ENCODE measurements at places on chromosomes 12 and 14.

- DNase-seq, result peak; percentile 16
Measured at GRCh38 chr14:99729991-99730875, 46.1 kb downstream of the CYP46A1 start.

- no peak for DNase-seq
Measured at GRCh38 chr12:121806546-121807423, 3.0 kb downstream of the SETD1B start.

- no peak for DNase-seq
Measured at GRCh38 chr14:71060825-71061455, 153.7 kb downstream of the PCNX1 start.

DNA sequence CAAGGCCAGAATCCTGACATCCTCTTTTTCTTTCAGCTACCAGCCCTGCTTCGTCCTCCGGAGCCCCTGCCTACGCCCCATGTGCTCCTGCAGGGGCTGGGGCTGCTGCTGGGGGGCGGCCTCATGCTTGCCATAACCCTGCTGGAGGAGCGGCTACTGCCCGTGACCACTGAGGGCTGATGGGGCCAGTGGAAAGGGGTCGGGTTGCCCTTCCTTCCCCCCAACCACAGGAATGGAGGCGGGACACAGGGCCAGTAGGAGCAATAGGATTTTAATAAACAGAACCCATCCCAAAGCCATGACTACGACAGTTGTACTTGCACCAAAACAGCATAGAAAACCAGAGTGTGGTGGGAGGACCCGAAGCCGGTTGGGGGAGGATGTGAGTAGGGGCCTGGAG is 7.7 kb downstream of the SLC39A5 start:
- DNase-seq, result no peak

GRCh38 chr12:94532490-94533422 is 73.1 kb upstream of the CEP83 start:
- DNase-seq, result peak; percentile 69

- DNase-seq, result no peak
Measured at GRCh38 chr14:102711946-102712345, 65.3 kb upstream of the TRAF3 start.
